Vagina (tissue), 2 donors: ENCODE measurements at places on chromosomes 1 and 21.

DNA sequence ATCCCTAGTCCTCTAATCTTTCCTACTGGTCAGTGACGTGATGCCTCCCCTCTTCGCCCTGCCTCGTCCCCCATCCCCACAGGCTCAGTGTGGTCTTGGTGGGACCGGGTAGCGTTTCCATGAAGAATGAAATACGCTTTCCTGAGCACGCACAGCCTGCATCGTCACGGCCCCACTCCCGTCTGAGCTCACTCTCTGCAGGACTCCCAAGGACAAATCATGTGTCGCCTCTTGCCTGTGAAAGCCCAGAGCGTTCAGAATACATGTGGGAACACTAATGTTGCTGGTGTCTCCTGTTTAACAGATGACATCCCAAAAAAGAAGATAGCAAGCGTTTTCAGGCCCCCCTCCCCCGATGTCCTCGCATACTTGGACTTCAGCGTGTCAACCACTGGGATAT lies 49.2 kb downstream of the S100B start:
- no peak for DNase-seq

DNA sequence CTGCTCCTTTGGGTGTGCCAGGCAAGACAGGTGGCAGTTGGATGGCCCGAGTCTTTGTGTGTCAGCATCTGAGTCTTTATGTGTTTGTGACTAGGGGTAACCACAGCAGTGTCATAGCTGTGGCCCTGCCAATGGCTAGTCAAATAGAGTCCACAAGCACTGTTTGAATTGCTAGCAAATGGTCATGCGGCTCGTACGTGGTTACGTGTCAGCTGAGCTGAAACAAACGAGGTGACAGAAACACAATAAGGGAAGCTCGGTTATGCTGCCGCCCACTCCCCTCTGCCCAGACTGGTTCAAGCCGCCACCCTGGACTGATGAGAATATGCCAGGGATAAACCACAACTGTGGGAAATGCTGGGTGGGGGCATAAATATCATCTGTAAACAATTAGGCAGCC lies 174.3 kb upstream of the LMO4 start:
- no peak for DNase-seq

- no peak for DNase-seq
These were observed 769 bp downstream of the GPSM2 start for GRCh38 chr1:108877348-108878159.

DNA sequence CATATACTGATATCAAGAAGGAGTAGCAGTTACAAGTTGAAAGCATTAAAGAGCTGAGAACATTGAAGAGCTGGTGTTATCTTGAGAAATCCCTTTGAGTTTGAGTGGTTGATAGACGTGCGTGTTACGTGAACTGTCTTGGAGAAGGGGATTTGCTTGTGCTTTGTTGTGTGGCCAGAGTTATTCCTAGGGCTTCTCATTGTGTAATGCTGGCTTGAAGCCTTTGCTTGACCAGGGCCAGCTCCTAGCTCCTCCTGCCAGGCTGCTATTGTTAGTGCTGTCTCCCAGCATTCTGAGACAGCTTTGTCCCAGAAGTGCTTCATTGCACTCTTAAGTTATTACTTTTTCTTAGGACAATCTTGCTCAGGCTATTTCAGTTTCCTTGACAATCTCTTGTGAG lies 116.2 kb upstream of the KCNK2 start:
- no peak for DNase-seq

DNA sequence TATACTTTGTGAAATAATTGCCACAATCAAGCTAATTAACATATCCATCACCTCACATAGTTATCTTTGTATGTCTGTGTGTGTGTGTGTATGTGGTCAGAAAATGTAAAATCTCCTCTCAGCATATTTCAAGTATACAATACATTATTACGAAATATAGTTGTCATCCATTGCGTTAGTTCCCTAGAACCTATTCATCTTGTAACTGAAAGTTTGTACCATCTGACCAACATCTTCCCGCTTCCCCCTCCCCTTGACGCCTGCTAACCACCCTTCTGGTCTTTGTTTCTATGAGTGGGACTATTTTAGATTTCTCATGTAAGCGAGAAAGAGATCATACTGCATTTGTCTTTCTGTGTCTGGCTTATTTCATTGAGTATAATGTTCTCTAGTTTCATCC lies 455.3 kb downstream of the KCNT2 start:
- no peak for DNase-seq

DNA sequence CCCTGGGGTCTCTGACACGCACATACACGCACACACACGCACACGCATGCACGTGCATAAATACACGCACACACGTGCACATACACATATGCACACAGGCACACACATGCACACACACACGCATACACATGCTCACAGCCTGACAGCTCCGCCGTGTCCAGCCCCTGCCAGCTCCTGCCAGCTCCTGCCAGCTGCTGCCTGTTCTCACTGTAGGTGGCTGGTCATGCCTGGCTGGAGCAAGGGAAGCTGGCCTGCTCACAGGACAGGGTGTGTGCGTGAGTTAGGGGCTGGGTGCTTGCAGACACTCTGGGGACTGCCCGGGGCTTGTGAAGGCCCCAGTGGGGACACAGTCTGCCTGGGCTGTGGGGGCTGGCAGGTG lies 4.9 kb downstream of the PLCH2 start:
- DNase-seq, result no peak

DNA sequence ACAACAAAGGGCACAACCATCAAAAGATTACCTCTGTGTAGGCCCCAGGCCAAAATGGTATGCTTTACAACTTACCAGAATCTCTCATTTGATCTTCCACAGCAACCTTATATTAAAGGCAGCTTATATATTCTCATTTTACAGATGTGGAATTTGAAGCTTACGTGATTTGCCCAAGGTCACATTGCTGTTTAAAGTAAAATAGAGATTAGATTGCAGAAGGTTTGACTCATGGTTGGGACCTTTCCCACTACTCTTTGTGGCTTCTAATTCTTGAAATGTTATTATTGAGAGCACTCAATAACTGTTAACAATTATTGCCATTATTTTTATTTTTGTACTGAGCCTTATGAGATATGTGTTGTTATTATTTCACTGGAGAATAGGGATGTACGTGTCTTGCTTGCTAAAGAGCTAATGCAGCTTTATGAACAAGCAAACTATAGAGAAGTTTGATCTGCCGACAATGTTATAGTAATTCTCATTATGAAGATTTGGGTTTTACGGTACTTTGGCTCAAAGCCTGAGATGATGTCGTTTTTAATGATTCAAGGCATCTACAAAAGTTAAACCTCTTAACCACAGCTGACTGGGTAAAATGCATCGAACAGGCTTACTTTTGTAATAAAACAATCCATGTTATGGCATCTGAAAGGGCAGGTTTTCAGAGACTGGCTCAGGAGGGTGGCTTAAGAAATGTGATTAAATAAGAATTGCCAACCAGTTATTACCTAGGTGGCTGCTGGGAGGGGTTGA lies 43.3 kb upstream of the TSNAX start:
- DNase-seq, result no peak

DNA sequence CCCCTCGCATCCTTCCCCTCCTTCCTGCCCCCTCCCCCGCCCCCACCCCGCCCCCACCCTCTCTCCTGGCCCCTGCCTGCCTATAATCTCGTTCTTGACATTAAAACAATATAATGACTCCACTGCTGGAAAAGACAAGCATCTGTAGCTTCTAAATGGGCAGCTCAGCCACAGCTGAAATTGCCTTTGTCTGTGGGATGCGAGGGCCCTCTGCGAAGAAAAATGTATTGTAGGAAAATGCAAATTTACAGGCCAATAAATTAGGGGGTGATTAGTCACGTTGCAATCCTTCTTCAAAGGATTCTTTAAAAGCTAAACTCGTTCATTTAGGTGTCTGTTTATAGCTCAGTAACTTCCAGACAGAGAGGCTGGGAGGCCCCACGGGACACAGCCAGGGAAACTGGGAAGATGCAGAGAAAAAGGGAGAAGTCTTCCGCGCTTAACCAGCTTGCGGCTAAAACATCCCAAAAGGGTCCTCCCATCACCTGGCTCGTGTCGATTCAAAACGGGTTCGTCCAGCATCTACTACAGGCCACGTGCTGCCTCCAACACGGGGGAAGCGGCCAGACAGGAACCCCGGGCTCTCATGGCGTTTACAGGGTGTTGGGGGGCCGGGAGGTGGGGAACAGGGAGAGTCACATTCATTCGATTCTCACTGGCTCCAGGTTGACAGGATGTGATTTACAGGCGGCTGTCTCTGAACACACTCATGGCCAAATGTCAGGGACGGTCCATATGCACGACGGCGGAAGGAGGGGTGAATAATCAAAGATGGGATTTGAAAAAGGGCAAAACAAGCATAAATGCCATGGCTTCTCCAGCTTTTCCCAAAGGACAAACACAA lies 100.5 kb upstream of the ZBTB40 start:
- DNase-seq, result no peak

DNA sequence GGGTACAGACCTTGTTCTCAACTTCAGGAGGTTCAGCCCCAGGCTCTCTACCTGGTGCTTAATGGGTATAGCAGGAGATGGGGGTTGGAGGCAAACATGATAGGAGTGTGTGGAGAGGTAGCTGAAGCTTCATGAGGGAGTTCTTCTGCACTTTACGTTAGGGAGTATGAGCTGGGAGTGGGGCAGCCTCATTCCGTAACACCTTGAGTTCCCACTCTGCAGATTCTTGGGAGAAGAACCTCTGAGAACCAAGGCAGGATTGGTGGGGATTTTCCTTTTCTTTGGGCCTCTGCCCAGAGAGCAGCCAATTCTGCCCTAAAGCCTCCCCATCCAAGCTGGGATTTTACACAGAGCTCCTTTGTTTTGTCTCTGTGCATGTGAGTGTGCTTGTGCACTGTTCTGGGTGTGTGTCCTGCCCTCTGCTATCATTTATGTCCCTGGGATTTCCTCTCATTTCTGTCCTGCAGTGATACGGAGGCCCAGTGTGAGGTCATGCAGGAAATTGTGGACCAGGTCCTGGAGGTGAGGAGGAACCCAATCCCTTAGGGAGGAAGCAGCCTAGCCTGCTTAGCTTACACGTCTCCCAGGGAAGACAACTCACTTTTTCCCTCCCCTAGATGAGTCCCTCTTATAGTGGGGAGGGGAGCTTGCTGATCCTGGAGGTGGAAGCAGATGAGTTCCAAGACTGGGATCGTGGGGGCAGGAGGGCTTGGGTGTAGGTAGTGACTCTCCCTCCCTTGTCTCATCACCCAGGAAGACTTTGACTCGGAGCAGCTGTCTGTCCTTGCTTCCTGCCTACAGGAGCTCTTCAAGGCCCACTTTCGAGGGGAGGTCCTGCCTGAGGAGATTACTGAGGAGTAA lies 11.6 kb upstream of the SLC27A3 start:
- DNase-seq, result no peak

DNA sequence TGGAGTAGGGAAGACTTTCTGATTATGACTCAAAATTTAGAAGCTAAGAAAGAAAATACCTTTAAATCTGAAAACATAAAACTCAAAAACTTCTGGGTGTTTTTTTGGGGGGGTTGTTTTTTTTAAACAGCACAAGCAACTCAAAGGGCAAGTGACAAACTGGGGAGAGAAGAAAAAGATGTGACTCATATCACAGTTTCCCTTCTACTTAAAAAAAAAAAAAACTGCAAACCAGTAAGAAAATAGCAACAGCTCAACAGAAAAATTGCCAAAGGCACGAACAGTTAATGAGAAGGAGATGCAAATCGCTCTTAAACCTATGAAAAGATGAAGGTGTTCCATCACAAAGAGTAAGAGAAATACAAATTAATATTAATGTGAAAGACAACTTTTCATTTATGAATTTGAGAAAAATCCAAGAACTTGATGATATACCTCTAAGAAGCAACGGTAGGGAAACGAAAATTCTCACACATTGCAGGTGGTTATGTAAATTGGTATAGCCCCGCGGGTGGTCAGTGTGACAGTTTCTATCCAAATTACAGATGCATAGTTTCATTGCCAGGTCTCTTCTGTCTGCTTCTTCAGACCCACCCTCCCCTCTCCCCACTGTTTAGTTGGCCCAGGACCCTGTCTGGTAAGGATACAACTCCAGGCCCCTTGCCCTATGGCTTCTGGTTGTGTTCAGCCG lies 9.0 kb downstream of the IFNAR2 start:
- no peak for DNase-seq

- no peak for DNase-seq
These were observed 207.1 kb downstream of the AKT3 start for GRCh38 chr1:243642936-243643335.

- no peak for DNase-seq
These were observed 17.7 kb downstream of the TESK2 start for GRCh38 chr1:45473302-45473701.

DNA sequence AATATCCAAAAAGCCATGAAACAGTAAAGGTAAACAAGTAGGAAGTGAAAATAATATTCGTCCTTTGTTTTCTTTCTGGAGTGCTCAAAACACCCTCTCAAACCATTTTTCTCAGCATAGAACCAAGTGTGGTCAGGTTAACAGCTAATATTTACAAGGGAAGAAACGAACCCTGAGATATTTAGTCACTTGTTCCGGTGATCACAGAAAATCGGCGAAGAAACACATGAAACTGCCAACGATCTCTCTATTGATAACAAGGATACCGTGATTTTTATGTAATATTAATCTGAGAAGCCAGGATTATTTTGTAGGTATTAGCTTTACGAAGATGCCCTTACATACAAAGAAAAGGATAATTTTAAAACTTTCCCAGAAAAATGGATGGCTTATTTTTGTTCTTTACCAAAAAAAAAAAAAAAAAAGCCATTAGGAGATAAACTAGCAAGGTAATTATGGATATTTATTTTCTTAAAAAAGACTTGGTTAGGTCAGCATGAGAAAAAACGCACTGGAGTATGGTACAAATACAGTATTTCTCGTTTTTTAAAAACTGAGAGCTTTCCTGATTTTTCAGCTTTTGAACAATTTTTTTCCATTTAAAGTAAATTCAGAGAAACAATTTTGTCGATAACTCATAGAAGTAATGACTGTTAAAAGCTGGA lies 107.3 kb upstream of the HNRNPU start:
- DNase-seq, result no peak

DNA sequence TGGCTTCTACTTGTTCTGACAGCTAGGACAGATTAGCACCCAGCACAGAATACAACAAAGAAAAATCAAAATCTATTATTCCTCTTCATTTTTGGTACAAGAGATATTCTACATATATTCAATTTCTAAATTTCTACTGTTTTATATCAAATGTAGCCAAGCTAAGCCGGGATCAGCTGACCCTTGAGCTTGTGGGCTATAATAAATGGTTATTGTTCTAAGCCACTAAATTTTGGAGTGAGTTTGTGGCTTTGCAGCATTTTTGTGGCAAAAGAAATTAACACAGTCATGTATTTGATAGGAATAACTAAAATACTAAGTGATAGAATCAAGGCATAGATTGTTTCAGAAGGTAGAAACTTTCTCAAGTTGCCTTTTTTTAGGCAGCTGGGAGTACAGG lies 50.7 kb downstream of the APP start:
- DNase-seq, result no peak

GRCh38 chr1:245110406-245110805 lies 44.4 kb upstream of the KIF26B start:
- no peak for DNase-seq

DNA sequence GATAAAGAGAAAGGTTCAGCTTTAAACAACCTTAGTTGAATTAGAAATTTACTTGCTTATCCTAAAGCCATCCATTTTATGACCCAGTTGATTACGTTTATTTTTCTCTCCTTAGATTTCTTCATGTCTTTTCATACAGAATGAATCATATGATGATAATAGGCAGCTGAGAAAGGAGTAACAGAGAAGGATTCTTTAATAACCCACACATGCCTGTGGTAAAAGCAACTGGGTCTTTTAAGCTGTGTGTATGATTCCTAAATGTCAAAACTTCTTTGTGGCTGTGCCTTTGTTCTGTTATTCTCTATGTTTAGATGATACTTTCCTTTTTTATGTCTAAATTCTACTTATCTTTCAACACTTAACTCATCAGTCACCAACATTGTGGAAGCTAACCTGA lies 626.5 kb downstream of the NCAM2 start:
- DNase-seq, result no peak

GRCh38 chr1:33560680-33561079 lies 88.2 kb downstream of the ZSCAN20 start:
- no peak for DNase-seq
